ENCODE measurements at places on chromosomes 4 and X.

DNA sequence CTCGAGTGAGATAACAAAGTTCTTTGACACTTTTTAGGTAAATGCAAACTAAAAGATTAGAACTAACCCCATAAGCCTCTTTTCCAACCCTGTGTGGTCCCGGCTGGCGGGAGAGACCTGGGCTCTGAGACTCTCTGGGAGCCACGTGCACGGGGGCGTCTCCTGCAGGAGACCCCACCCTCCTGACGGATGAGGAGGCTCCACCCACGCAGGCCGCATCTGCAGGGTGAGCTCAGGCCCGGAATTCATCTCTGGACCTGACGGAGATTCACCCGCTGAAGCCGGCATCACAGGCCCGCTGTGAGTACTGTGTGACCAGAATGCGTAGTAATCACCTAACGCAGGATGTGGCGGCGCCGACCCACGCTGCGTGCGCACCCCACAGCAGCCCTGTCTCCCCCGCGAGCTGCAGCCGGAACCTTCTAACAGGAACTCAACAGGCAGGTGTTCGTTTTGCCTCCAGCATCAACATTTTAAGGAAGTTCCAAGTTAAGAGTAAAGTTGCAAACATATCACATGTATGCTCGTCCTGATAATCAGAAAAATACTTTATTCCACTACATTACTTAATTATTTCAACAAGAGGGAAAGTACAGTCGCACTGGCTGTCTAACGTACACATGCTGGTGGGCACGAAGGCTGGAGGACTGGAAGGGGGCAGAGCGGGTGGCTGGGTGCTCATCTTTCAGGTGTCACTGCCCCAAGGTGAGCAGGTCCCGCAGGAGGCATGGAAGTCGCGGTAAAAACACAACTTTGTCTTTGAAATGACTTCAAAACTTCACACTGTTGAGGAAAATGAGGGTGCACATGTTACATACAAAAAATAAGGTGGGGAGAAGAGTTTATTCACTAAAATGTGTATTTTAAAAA, 44.5 kb downstream of the FGFRL1 start:
- peak; percentile 91 for DNase-seq

GRCh38 chr4:125368671-125369081, 53.9 kb downstream of the FAT4 start:
- no peak for DNase-seq

- DNase-seq, result peak; percentile 42
These were observed 21.2 kb downstream of the USP53 start for GRCh38 chr4:119233750-119234149.

DNA sequence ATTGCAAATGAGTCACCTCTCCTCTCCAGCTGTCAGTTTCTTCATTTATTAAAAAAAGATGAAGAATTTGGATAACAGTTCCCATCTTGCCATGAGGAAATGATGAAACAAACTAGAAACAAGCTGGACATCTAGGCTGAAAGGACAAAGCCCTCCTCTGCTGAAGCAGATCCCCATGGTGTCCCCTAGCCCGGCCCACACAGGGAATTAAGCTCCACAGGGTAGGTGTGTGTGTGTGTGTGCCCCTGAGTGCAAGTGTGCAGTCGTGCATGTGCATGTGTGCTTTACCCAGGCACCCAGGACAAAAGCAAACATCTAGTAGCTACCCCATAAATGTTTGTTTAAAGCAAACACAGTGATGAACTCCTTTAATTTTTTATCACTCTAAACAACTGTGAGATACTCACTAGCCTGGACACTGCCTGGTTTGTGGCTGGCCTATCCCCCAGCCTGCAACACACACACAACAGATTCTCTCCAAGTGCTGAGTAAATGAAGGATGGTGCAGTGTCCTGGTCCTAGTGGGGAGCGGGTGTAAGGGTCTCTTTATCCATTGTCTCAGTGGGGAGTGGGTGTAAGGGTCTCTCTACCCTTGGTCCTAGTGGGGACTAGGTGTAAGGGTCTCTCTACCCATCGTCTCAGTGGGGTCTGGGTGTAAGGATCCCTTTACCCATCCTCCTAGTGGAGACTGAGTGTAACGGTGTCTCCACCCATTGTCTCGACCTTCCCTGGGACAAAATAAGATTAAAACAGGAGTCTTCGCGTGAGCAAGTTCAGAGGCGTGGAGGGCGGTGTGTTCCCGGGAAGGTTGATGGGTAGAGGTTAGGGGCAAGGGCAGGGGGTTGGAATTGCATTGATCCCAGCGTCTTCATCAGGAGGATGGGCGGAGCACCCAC, 688 bp upstream of the EVC start:
- no peak for DNase-seq

DNA sequence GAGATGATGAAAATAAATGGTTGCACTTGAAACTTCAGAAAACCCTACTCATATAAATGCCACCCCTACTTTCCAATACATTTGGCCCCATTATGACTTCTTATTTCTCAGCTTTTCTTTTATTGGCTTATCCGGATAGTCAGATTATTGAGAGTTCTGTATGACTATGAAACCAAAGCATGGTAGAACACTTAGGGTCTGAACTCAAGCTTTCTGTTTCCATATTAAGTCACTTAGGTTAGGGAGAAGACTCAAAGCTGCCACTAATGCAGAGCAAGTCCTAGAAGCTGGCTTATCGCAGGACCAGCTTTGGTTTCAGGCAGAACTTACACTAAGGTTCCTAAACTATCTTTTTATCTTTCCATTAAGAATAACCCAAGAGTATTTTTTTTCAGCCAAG, 229.9 kb upstream of the CPEB2 start:
- no peak for DNase-seq

DNA sequence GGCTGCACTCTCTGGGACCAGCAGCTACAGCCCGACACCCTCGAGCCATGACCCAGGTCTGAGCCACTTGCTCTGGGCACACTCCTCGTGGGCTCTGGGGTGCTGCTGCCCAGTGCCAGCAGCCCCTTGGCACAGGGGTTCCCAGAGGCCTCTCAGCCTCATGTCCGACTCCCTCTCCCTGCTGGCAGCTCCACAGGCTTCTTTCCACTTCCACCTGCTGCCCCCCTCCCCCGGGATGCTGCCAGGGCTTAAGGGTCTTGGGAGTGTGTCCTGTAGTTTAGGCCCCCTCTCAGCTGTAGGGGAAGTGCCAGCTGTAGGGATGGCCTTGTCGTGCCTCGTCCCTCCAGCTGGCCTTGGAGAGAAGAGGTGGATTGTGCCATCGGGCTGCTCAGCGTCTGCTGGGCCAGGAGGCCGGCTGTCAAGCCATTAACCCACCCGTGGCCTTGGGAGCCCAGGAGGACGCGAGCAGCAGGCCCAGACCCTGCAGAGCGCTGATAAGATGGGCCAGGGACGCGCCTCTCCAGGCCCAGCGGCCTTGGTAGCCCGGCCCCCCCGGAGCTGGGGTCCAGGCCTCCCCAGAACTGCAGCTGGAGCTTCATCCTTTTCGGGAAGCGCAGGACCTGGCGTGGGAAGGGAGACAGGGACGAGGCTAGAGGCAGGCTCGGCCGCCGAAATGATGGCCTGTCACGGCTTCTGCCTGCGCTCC, 1.0 kb upstream of the USP27X start:
- DNase-seq, result no peak

DNA sequence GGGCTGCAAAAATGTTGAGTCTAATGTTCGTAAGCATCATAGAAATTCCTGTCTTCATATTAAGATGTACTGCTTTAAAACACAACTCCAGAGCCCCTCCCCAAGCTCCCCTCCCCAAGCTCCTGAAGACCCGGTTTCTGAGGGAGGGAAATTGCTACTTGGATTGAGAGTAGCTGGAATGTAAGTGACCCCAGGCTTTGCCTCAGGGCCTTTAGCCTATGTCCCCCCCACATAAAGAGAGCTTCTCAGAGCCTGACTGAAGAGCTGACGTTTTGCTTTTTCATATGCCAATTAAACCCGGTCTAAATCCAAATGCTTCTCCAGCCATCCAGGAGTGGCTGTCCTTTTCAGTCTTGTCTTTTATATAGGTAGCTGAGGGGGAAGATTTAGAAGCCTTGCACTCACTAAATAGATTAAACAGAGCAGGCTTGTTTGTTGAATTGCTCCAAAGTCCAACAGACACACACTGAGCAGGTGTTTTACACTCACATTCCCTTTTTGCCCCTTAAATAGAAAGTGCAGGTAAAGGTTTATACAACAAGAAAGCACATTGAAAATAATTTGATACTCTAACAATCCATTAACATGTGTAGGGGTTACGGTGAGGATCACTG, 19.6 kb downstream of the ARX start:
- DNase-seq, result no peak

GRCh38 chr4:95371476-95372224, 177.1 kb downstream of the UNC5C start:
- no peak for DNase-seq
